ENCODE measurements at places on chromosomes 2 and 18.
A peak's percentile ranks its signal among the peaks of the same experiment; 100 is the strongest.

DNA sequence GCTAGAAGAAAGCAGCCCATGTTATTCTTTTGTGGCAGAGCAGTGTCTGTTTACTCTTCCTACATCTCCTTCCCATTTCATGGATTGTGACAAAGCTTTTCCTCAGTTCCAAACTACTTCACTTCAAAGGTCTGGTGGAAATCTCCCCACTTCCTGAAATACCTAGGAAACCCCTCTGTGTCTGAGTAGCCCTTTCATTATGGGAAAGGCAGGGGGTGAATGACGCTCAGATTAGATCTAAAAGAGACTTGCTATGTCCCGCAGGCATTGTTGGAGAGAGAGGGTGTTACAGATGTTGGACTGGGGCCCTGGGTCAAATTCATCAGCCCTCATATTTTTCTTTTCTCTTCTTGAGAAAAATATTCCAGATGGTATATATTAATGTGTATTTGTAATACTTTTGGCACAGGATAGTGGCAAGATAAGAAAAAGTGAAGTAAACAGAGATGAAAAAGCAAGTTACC, 675.0 kb downstream of the IRS1 start:
- no peak for DNase-seq

- no peak for DNase-seq
These were observed 252.9 kb upstream of the DCC start for GRCh38 chr18:52087140-52087539.

DNA sequence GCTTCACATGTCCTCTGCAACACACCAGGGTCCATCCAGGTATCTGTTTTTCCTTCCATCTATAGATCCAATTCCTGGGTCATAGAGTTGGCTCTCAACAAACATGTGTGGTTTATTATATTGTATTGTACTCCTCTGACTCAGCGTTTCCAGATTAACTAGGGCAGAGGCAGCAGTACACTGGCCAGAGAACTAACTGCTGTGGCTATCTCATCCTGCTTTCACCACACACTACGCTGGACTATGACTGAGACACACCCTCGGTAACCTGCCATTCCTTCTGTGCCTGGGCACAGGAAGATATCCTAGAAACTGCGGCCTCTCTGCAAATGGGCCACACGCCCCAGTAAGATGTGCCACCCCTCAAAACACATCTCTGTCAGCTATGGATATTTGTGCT, 159.8 kb upstream of the STK17B start:
- no peak for DNase-seq

DNA sequence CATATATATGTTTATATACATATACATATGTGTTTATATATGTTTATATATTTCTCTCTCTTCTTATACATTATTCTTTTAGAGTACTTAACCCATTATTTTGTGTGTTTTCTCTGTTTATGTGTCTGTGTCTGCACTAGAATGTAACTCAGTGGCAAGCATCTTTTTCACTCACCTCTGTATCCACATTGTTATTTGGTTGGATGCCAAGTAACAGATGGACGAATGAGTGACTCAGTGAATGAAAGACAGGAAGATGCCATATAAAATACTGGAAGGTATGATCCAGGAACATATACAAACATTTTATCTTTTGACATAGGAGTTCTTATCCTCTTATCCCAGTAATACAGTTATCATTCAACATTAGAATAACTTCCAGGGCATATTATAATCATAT, 684.8 kb downstream of the RNF144A start:
- DNase-seq: no peak

- DNase-seq: no peak
These were observed 246.0 kb downstream of the CLIP4 start for GRCh38 chr2:29361231-29361630.

GRCh38 chr18:7068871-7069590, 48.6 kb downstream of the LAMA1 start:
- DNase-seq: no peak

DNA sequence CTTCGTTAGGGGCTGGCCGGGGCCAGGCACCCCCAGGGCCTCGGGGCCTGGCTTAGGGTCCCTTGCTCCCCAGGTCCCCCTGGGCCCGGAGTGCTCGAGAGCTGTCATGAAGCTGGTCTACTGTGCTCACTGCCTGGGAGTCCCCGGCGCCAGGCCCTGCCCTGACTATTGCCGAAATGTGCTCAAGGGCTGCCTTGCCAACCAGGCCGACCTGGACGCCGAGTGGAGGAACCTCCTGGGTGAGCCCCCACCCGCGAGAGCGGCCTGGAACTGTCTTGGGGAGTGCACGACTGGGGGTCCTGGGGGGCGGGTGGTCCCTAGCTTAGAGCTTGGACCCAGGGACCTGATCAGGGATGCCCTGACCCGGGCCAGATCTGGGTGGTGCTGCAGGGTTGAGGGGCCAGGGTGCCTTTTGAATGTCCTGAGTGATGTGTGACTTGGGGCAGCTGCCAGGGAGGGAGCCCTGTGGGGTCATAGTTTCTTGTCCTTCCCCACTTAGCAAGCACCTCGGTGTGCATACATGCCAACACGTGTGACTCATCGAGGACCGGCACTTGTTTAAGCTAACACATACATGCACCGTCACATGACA, 27.9 kb downstream of the GPC1 start:
- no peak for DNase-seq

- peak; percentile 13 for DNase-seq
These were observed 42.3 kb downstream of the AQP12A start for GRCh38 chr2:240733803-240734495.

GRCh38 chr18:66999003-66999402, 395.1 kb upstream of the CDH19 start:
- no peak for DNase-seq

GRCh38 chr2:170714381-170715061, 616 bp upstream of the SP5 start:
- DNase-seq: no peak

DNA sequence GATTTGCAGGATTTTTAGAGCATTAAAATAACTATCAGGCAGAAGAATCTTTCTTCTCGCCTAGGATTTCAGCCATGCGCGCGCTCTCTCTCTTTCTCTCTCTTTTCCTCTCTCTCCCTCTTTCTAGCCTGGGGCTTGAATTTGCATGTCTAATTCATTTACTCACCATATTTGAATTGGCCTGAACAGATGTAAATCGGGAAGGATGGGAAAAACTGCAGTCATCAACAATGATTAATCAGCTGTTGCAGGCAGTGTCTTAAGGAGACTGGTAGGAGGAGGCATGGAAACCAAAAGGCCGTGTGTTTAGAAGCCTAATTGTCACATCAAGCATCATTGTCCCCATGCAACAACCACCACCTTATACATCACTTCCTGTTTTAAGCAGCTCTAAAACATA, 137.0 kb downstream of the MEIS1 start:
- DNase-seq: no peak

DNA sequence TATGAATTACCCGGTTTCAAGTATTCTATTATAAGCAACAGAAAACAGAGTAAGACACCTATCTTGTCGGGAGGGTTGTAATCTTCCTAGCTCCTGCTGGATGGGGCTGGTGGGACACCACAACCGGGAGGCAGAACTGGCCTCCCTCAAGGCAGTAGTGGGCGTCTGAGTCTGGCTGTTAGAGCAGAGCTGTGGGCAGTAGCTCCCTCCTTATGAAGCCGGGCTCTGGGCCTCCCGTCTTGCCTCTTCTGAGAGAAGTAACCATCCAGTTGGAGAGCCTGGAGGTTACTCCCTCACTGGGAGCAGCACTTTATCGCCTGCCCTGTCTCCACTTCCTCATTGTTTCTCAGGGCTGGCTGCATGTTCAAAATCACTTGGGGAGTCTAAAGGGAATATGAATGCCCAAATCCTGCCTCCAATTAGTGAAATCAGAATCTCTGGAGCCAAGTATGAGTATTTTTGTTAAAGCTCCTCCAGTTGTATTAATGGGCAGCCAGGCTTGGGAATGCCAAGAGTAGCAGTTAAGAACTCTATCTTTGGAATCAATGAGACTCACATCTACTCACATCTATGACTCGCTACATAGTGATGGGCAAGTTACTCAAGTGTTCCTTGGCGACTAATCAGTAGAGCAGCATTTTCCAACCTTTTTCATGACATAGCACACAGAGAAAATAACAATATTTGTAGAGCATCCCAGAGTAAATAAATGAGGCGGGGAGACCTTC, 27.3 kb upstream of the NRP2 start:
- no peak for DNase-seq

- no peak for DNase-seq
These were observed 12.6 kb downstream of the DNER start for GRCh38 chr2:229701716-229702115.

DNA sequence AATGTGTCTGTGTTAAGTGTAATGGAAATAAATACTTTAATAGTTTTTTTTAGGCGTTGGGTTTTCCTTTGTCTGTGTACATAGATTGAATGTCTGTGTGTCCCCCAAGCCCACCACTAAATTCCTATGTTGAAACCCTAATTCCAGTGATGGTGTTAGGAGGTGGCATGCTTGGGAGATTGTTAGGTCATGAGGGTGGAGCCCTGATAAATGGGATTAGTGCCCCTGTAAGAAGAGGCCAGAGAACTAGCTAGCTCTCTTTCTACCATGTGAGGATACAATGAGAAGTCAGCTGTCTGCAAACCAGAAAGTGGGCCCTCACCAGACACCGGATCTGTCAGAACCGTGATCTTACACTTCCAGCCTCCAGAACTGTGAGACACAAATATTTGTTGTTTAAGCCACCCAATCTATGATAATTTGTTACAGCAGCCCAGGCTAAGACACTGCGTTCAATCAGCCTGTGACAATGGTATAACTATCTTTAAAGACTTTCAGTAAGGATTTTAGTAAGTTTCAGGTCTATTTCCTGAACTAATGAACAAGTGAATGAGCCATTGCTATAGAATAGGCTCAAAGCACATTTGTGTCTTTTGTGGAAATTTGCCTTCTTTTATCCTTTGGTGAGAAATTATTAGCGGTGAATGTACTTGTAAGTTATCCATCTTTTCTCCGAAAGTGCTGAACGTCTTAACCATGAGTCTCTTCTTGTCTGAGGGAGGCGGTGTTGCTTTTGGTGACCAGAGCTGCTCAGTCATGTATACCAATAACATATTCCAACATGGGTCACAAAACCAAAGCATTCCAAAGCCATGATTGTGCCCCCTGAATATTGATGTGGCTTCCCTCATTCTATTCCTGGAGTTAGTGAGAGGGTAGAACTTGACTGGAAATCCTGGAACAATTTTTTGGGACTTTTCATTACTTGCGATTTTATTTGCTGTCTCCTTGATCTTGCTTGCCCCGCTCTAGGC, 29.6 kb upstream of the IL1R1 start:
- no peak for DNase-seq

DNA sequence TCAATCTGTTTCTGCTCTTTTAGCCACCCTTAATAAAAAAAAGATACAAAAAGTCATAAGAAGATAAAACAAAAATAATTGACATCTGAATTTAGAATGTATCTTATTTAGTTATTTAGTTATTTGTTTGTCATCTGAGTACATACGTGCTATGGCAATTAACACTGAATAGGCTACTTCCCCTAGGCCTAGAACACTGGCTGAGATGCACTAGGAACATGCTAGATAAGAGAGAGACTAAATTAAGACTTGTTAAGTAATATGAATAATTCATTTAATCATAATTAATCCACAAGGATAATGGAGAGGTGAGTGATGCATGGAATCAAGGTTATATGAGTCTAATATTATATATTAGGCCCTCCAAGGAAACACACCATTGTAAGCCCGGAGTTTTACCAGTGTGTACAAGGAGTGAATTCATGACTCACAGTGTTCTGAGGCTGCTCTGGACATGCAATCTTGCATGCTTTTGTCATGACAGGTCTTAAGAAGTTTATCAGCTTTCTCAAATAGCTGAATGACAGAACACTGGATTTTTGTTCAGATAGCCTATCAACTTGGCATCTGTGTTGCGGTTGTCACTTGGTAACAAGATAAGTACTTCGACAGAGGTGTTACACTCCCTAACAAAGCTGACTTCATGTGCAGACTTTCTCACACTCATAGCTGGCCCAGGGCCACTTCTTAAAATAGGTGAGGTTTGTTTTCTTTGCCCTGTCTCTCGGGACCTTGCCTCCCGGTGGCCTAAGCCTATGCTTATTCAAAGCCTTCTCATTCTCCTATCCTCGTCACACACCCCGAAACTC, 5.0 kb upstream of the SERPINB2 start:
- DNase-seq: no peak

DNA sequence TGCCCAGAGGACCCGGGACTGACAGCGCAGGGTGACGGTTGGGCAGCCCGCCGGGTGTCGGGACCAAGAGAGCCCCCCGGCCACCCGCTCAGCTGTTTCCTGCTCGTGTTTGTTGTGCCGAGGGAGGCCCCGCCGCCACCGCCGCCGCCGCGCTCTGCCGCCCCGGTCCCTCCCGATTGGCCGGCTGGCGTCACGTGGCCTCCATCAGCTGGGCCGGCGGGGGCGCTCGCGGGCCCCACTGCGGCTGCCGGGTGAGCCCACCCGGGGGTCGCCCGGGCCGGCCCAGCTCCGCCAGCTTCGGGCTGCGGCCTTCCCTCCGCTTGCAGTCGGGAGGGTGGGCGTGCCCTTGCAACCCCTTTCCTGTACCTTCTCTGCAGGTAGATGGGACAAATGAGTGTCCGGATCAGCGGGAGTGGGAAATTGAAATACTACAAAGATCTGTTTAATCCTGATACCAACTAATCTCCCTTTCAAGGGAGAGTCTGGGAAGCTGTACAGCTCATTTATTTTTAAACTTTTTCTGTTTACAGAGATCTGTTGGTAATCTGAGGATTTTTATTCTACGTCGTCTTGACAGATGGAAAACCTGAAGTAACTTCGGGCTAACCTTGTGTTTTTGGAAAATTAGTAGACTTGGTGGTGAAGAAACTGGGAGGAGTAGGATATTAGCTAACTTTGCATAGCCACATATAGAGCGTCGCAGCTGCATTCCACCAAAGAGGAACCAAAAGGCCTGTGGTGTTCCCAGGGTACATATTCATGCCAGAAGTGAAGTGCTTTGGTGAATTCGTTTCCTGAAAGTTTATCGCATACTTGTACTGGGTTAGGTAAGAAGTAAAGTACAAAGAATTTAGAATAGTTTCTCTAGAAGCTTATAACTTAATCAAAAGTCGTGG, 1.2 kb downstream of the YPEL5 start:
- peak; percentile 82 for DNase-seq

DNA sequence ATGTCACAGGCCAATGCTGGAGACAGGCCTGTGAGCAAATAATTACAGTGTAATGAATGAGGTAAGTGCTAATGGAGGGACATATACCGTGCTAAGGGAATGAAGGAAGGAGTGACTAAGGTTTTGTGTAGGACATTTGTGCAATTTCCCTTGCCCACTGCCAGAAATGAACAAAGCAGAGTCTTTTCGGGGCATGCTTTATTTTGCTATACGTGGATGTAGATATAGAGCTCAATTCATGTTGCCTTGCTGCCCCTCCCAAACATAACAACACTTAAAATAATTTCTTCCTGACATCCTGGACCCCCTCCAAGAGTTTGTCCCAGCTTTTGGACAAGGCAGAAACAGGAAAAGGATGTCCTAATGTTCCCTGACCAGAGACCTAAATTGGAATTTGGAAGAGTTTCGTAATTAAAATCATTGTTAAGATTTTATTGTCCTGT, 23.7 kb upstream of the CD28 start:
- DNase-seq: no peak

GRCh38 chr2:71691747-71692441, 238.5 kb downstream of the DYSF start:
- DNase-seq: no peak

- DNase-seq: no peak
These were observed 86.0 kb downstream of the ICOS start for GRCh38 chr2:204022550-204022949.

GRCh38 chr2:111100087-111100764, 20.5 kb upstream of the BCL2L11 start:
- DNase-seq: no peak
